ENCODE measurements at places on chromosomes 1 and 21.

GRCh38 chr1:18634276-18634675, 3.6 kb downstream of the PAX7 start:
- no peak for DNase-seq

- no peak for DNase-seq
Measured at GRCh38 chr1:167431909-167432650, 86.2 kb downstream of the CD247 start.

DNA sequence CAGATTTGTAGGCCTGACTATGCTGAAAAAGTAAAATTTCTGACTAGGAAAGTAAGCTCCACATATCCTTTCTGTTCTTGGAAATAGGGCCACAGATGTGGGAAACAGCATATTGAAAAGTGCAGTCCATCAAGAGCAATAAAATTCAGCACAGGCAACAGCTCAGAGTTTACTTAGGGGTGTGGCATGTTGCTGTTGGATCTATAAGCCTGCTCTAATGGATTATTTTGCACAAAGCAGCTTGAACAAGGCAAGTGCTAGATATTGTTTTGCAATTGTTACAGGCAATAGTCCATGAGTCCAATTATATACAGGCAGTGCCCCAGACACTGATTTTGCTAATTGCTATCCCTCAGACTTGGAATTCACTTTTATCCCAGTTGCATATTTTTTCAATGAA, 289.8 kb upstream of the SNX7 start:
- no peak for DNase-seq

GRCh38 chr1:112717263-112717873, 2.2 kb upstream of the PPM1J start:
- no peak for DNase-seq

DNA sequence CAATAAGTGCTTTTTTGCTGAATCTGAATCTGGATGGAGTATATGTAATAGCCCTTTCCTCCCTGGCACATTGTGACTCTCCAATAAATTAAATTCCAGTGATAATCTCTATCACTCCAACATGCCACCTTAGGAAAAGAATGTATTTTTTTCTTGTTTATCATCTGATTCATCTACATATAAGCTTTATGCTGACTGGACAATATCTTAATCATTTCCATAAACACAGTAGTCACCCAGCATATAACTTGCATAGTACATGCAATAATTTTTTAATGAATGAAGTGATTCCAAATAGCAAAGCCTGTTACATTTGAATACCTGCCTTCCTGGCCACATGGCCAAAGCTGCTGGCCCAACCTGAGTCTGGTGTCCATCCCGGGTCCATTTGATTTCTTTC, 477.6 kb upstream of the USP24 start:
- DNase-seq = no peak

DNA sequence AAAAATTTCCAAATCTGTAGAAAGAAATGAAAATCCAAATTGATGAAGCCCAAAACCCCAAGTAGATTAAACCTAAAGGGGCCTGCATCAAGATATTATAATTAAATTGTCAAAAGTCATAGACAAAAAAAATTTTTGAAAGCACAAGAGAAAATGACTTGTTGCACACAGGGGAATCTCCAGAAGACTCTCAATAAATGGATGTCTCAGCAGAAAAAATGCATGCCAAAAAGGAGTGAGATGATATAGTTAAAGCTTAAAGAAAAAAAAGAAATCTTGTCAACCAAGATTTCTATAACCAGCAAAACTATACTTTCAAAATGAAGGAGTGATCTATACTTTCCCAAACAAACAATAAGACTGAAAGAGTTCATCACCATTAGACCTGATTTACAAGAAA, 393.2 kb upstream of the SPAG17 start:
- DNase-seq = no peak

- DNase-seq = peak; percentile 86
Measured at GRCh38 chr21:35563885-35564451, 496.4 kb downstream of the SETD4 start.

DNA sequence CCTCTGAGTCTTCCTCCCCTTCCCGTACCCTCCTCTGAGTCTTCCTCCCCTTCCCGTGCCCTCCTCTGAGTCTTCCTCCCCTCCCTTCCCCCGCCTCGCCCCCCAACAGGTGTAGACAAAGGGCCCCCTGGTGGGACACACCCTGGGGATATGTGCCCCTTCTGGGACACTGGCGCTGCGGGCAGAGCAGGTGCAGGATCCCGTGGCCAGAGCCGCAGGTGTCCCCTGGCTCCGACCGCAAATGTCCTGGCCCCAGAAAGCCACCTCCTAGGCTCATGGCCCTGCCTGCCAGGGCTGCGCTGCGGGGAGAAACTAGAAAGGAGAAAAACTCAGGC, 51.5 kb upstream of the ARHGEF16 start:
- DNase-seq = no peak

DNA sequence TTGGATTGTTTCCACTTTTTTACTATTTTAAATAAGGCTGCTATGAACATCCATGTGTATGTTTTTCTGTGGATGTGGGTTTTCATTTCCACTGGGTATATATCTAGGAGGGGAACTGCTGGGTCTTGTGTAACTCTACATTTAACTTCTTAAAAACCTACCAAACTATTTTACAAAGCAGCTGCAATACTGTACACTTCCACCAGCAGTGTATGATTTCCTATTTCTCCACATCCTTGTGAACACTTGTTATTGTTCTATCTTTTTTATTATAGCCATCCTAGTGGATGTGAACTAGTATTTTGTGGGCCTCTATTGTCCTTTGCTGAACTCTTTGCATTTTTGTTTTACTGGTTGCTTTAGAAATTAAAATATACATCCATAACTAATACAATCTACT, 33.4 kb downstream of the DIPK1A start:
- DNase-seq = no peak

Data from suppressor macrophage treated with lipopolysaccharide for 4 hours (primary cell).